T-helper 2 cell treated with Interferon-gamma antibody and Interleukin-4, amounts not matched to agents 5 μg/mL and 100 μg/mL, for 36 hours (primary cell): ENCODE measurements at places on chromosomes 6 and 20.

- no peak for DNase-seq
These were observed 8.5 kb downstream of the QRSL1 start for GRCh38 chr6:106637717-106638341.

DNA sequence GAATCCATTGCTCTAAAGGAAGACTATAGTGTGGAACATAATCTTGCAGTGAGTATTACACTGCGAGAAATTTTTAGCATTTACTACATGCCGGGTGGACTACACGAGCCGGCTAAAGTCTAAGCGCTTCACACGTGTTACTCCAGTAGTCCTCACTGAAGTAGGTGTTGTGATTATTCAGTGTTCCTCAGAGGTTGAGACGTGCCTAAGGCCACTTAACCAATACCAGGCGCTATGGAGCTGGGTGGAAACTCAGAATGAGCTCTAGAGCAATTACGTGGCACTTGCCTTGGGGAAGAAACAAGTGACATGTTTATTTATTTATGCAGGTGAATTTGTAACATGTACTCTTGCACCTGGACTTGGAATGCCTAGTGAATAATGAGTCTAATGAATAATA is 46.4 kb downstream of the SASH1 start:
- no peak for DNase-seq

DNA sequence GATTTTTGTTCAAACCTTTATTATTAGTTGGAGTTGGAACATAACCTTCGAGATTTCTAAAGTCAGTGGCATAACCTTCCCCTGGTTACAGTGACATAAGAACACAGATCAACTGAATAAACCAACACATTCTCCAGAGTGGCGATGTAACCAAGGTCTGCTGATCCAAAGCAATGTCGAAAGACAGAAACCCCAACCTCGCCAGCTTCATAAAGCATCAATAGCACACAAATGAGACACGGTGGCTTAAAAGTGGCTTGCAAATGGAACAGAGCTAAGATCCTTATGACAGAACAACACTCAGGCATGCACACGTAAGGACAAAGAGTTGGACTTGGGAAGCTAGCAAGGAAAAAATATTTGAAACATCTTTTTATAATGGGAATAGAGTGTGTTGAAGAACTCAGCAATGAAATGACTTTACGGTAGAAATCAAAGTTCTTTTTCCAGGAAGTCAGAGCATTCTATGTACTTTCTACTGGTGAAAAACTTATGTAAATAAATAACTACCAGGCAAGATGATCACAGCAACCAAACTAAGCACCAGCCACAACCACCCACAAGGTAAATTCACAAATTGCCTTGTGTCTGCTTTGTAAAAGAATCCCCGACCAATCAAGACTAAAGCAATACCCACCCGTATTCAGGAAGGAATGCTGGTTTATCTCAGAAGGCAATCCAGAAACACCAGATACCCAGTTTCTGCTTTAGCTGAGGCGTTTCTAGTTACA is 61.0 kb upstream of the NHSL1 start:
- no peak for DNase-seq

DNA sequence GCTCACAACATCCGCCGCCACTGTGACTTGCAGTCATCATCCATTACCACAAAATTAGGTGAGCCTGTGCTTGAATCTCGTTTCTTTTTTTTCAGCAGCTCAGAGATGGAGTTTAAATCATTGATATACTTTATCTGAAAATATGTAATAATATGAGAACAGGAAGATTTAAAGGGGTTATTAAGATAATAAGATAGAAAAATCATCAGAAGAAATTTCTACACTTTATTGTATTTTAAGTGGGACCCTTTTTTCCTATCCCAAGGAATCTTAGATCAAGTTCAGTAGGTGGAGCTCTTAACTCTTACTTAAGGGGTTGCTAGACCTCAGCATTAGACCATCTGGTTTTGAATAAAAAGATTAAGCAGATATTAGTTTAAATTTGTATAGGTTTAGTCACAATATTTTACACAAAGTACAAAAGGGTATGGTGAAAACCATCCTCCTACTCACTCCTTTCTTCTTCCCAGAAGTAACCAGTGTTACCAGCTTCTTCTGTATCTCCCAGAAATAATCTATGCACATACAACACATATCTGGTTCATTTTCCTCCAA is 9.4 kb upstream of the NCOA7 start:
- no peak for DNase-seq
